Transverse colon (tissue), 4 donors: ENCODE measurements at places on chromosomes 4 and X.
A peak's percentile ranks its signal among the peaks of the same experiment; 100 is the strongest.

DNA sequence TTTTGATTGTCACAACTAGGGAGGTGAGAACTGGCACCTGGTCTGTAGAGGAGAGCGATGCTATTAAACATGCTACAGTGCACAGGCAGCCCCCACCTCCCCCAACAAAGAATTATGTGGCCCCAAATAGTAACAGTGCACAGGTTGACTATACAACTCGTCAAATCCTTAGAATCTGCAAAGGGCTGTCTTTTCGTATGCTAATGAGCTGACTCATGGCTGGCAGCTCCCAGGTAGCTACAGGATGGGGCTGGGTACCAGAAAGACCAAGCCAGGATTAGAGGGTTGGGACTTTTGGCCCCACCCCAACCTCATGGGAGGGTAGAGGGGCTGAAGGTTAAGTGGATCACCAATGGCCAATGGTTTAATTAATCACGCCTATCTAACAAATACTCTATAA lies 104.7 kb upstream of the SORBS2 start:
- H3K27ac ChIP-seq: no peak overlapping the region
- no peak for DNase-seq
- no peak overlapping the region for H3K4me3 ChIP-seq
- peaks cover 8% of the 10 kb centered on the region for H3K4me1 ChIP-seq
- no peaks in the 10 kb centered on the region for H3K36me3 ChIP-seq

- no peaks in the 10 kb centered on the region for H3K27me3 ChIP-seq
- H3K4me3 ChIP-seq: no peak overlapping the region
- no peaks in the 10 kb centered on the region for H3K36me3 ChIP-seq
- no peak for DNase-seq
- H3K27ac ChIP-seq: no peak overlapping the region
These were observed 125.5 kb downstream of the OPHN1 start for GRCh38 chrX:68307769-68308168.

- DNase-seq: no peak
- no peak overlapping the region for H3K27ac ChIP-seq
- no peaks in the 10 kb centered on the region for H3K27me3 ChIP-seq
- no peaks in the 10 kb centered on the region for H3K4me1 ChIP-seq
- no peak overlapping the region for H3K4me3 ChIP-seq
These were observed 602.8 kb upstream of the DIPK2B start for GRCh38 chrX:45803383-45803921.

DNA sequence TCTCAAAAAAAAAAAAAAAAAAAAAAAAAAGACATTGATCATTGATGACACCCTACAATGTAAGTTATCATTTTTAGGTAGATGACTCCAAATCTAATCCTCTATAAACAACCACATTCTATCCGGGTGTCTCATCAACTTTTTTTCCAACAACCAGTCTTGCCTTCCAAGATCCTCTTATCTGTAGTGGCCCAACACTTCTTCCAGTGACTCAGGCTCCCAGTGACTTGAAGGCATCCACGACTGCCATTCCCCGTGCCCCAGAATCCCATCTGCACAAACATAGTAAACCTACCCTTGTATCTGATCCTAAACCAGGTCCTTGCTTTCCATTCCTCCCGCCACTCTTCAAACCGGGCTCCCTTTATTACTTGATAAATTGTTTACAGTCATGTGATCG lies 15.6 kb upstream of the TSPAN5 start:
- H3K36me3 ChIP-seq: no peaks in the 10 kb centered on the region
- DNase-seq: no peak
- H3K27me3 ChIP-seq: no peaks in the 10 kb centered on the region
- no peak overlapping the region for H3K4me3 ChIP-seq
- H3K27ac ChIP-seq: no peak overlapping the region

GRCh38 chrX:31179203-31179602 lies 107.4 kb upstream of the FTHL17 start:
- no peak overlapping the region for H3K27ac ChIP-seq
- H3K4me3 ChIP-seq: no peak overlapping the region
- DNase-seq: no peak
- H3K4me1 ChIP-seq: no peaks in the 10 kb centered on the region
- no peaks in the 10 kb centered on the region for H3K36me3 ChIP-seq
- no peaks in the 10 kb centered on the region for H3K27me3 ChIP-seq

GRCh38 chr4:2793586-2794485 lies 951 bp downstream of the SH3BP2 start:
- H3K27me3 ChIP-seq: no peaks in the 10 kb centered on the region
- peak overlapping the region; percentile 73 for H3K4me3 ChIP-seq
- no peaks in the 10 kb centered on the region for H3K36me3 ChIP-seq
- H3K4me1 ChIP-seq: peaks cover 65% of the 10 kb centered on the region

- H3K4me3 ChIP-seq: no peak overlapping the region
- H3K27me3 ChIP-seq: peaks cover 5% of the 10 kb centered on the region
- H3K27ac ChIP-seq: no peak overlapping the region
These were observed 43.8 kb upstream of the SETD7 start for GRCh38 chr4:139599594-139600374.

DNA sequence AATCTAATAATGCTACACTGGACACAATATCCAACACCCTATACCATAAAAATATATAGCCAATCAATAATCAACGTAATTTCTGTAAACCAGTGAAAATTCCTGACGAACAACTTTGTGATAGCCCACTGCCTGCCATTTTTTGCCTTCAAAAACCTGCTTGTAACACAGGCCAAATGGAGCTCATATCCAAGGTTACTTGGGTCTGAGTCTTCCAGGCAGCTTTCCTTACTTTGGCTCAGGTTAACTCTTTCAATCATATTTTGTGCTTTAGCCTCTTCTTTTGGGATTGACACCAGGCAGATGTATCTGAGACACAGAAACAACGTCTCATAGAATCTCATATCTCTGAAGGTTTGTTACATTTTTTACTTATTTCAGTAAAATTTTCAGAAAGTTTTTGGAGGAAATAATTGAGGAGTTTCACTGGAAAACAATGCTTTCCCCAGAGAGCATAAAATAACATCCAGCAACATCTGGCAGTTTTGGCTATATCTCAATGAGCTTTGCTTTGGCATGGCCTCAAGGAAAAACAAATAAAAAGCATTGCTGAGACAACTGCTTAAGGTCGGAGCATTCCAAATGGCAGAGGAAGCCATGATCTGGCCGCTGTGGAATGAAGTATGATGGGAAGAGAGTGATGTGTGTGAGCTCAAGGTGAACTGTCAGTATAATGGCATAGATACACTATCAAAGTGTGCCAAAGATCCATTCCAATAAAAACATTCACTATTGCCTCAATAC lies 162.9 kb upstream of the SPIN4 start:
- no peaks in the 10 kb centered on the region for H3K4me1 ChIP-seq
- no peak overlapping the region for H3K4me3 ChIP-seq
- no peak overlapping the region for H3K27ac ChIP-seq
- H3K36me3 ChIP-seq: no peaks in the 10 kb centered on the region
- DNase-seq: no peak

DNA sequence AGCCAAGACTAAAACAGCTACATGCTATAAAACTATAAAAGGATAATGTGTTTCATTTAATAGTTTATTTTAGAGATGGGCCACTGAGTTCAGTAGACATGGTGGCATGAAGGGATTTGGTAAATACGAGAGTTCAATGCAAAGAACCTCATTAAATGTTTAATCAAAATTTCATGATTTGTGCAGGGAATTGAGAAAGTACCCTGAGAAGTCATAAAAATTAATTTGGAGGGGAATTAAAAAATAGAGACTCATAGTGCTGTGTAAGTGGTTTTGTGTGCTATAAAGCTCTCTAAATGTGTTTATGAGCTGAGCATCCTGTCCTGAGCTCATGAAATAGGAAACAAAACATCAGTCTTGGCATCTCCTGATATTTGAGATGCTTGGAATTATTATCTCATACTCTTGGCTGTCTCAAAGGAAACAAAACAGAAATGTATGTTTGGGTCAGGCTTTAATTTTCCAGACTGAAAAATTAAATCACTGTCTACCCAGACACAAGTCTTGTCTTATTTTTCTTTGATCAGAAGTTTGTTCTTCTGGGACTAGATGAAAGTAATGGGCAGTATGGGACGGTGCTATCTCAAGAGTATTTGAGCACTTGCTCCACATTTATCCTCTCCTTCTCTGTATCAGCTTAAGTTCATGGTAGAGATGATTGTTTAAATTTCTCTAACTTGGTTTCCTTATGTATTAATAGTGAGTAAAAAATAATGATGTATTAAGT lies 38.0 kb upstream of the EMCN start:
- H3K4me1 ChIP-seq: no peaks in the 10 kb centered on the region
- no peak for DNase-seq

- H3K27ac ChIP-seq: no peak overlapping the region
- H3K36me3 ChIP-seq: no peaks in the 10 kb centered on the region
- no peak for DNase-seq
- H3K4me3 ChIP-seq: no peak overlapping the region
These were observed 29.4 kb downstream of the TBC1D19 start for GRCh38 chr4:26613237-26613636.

DNA sequence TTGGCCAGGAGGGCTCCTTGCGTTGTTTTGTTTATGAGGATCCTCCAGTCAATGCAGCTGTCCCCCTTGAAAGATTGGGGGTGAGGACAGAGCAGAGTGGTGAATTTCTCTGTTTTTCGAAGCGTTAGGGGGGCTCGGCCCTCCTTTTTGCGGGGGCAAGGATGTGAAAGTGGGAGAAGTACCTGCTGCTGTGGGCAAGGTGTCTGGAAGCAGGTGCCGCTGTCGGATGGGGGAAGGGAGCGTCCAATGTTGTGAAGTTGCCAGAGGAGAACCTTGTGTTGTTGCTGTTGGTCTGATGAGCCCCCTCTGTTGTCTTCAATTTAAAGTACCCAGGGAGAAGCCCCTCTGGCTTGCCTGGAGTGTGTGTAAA lies 613 bp downstream of the GLRB start:
- H3K4me3 ChIP-seq: peak overlapping the region; percentile 44
- no peaks in the 10 kb centered on the region for H3K36me3 ChIP-seq
- peak overlapping the region; percentile 47 for H3K27ac ChIP-seq
- H3K4me1 ChIP-seq: no peaks in the 10 kb centered on the region

GRCh38 chr4:145909773-145910172 lies 28.9 kb downstream of the ZNF827 start:
- H3K27ac ChIP-seq: peak overlapping the region; percentile 84
- peak; percentile 77 for DNase-seq
- no peaks in the 10 kb centered on the region for H3K27me3 ChIP-seq
- peak overlapping the region; percentile 53 for H3K4me3 ChIP-seq
- H3K4me1 ChIP-seq: peaks cover 20% of the 10 kb centered on the region
- no peaks in the 10 kb centered on the region for H3K36me3 ChIP-seq

GRCh38 chr4:87257523-87257922 lies 37.1 kb upstream of the KLHL8 start:
- no peak overlapping the region for H3K4me3 ChIP-seq
- H3K4me1 ChIP-seq: no peaks in the 10 kb centered on the region
- H3K36me3 ChIP-seq: no peaks in the 10 kb centered on the region
- DNase-seq: no peak

DNA sequence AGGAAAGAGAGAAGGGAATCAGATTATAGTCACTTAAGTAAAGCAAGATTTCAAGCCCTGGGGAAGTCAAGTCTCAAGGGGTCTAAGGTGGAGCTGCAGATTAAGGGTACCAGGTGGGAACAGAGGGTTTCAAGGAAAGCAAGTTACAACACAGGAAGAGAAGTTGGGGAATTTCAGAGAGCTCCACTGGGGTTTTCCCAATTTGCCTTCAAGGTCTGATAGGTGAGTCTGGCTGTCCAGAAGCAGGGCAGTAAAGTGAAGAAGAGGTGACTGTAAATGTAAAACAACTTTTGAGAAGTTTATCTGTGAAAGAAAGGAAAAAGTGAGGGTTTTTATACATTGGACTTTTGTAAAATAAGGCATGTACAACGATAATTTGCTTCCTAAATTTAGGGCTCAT lies 37.1 kb upstream of the TRPC3 start:
- H3K4me1 ChIP-seq: no peaks in the 10 kb centered on the region
- no peaks in the 10 kb centered on the region for H3K36me3 ChIP-seq
- no peak overlapping the region for H3K4me3 ChIP-seq
- peaks cover 8% of the 10 kb centered on the region for H3K27me3 ChIP-seq
- no peak overlapping the region for H3K27ac ChIP-seq

GRCh38 chr4:37742149-37742548 lies 56.0 kb upstream of the RELL1 start:
- H3K4me3 ChIP-seq: no peak overlapping the region
- no peak overlapping the region for H3K27ac ChIP-seq
- H3K36me3 ChIP-seq: no peaks in the 10 kb centered on the region
- H3K4me1 ChIP-seq: no peaks in the 10 kb centered on the region
- no peaks in the 10 kb centered on the region for H3K27me3 ChIP-seq
- no peak for DNase-seq

DNA sequence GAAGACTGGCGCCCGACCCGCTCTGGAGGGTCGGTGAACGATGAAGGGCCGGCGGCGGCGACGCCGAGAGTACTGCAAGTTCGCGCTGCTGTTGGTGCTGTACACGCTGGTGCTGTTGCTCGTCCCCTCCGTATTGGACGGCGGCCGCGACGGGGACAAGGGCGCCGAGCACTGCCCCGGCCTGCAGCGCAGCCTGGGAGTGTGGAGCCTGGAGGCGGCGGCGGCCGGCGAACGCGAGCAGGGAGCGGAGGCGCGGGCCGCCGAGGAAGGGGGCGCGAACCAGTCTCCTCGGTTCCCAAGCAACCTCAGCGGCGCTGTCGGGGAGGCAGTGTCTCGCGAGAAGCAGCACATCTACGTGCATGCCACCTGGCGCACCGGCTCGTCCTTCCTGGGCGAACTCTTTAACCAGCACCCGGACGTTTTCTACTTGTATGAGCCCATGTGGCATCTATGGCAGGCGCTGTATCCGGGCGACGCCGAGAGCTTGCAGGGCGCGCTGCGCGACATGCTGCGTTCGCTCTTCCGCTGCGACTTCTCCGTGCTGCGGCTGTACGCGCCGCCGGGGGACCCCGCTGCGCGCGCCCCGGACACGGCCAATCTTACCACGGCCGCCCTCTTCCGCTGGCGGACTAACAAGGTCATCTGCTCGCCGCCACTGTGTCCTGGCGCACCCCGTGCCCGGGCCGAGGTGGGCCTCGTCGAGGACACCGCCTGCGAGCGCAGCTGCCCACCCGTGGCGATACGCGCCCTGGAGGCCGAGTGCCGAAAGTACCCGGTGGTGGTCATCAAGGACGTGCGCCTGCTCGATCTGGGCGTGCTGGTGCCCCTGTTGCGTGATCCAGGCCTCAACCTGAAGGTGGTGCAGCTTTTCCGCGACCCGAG lies 568 bp downstream of the CHST7 start:
- no peaks in the 10 kb centered on the region for H3K36me3 ChIP-seq
- peaks cover 7% of the 10 kb centered on the region for H3K27me3 ChIP-seq
- H3K27ac ChIP-seq: peak overlapping the region; percentile 79
- peak overlapping the region; percentile 48 for H3K4me3 ChIP-seq

DNA sequence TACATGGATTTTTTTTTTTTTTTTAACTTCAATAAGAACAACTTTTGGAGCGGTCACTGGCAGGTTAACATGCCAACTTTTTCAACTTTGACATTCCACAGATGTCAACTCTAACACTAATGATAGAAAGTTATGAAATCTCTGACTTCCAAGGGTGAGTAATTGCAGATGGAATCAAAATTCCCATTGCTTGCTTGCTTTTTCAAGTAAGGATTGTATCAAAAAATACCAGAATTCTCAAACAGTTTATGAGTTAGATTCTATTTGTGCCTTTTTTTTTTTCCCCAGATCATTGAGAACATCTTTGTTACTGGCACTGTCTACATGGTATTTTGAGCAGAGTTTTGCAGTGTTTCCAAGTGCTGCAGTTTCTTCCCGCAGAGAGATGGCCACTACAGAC lies 50.3 kb upstream of the OTUD4 start:
- H3K4me1 ChIP-seq: no peaks in the 10 kb centered on the region
- H3K4me3 ChIP-seq: no peak overlapping the region
- H3K27me3 ChIP-seq: no peaks in the 10 kb centered on the region
- H3K36me3 ChIP-seq: no peaks in the 10 kb centered on the region
- no peak overlapping the region for H3K27ac ChIP-seq
- DNase-seq: no peak

- DNase-seq: no peak
- peaks cover 11% of the 10 kb centered on the region for H3K27me3 ChIP-seq
- no peaks in the 10 kb centered on the region for H3K36me3 ChIP-seq
- H3K27ac ChIP-seq: no peak overlapping the region
- H3K4me1 ChIP-seq: no peaks in the 10 kb centered on the region
These were observed 14.7 kb upstream of the SPATA4 start for GRCh38 chr4:176210101-176210500.
